Natural killer cell (primary cell): ENCODE measurements at places on chromosomes 4 and X. TPM values are rescaled to one million over a fixed set of nuclear protein-coding genes. Genes with fewer than 3 reads are reported as not detected.

DNA sequence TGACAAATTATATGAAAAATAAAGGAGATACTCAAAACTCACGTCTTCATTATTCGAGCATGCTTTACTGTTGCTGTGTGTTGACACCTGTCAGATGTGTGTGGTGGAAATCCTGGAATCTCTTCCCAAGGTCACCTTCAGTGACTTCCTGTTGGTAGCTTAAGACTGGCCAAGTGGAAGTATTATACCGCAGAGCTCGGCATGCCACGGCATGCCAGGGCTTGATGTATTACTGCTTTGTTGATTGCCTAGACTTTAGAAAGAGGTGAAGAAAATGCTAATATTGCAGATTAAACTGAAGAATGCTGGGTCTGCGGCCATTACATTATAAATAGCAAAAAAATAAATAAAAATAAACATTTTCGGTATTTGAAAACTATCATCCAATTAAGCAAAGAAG lies 4.6 kb downstream of the TREX2 start:
- no peak for DNase-seq

DNA sequence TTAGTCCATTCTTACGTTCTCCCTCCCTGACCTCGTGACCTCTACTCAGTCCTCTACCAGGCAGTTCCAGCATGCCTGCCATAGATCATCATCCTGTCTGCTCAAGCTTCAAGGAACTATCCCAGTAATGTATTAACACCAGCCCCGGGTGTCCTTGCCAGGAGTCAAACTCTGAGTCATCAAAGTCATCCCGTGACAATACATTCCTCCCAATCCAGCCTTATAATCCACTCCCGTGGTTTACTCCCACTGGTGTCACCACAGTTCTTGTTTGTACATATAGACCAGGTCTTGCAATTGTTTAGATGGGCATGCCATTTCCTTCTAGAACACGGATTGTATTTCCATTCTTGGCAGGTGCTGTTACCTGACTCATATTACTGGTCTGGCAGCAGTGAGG lies 68.7 kb upstream of the TAB3 start:
- no peak for DNase-seq

DNA sequence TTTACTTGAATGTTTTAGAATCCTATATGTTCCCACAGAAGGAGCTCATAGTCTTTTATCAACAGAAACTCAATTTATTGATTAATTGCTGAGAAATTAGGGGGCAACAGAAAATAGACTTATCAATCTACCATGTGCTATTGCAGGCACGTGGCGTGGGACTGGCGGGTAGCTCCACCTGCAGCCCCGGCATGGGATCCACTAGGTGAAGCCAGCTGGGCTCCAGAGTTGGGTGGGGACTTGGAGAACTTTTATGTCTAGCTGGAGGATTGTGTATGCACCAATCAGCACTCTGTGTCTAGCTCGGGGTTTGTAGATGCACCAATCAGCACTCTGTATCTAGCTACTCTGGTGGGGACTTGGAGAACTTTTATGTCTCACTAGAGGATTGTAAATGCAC lies 3.3 kb upstream of the OCIAD1 start:
- no peak for DNase-seq

DNA sequence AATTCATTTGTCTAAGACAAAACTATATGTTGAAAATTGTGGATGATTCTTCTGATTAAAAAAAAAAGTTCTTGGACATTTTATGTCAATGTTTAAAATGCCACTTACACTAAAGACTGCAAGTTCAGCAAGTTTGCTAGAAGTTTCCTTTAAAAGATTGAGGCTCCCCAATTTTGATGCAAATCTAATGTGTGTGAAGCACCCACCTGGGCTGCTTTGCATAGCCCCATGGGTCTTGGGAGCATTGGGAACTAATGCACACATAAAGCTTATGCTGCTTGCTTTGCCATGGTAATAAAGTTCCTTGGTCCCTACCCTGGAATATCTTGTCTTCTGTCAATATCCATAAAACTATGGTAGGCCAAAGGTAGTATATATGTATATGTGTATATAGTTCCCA lies 725.9 kb upstream of the GRID2 start:
- DNase-seq = no peak

DNA sequence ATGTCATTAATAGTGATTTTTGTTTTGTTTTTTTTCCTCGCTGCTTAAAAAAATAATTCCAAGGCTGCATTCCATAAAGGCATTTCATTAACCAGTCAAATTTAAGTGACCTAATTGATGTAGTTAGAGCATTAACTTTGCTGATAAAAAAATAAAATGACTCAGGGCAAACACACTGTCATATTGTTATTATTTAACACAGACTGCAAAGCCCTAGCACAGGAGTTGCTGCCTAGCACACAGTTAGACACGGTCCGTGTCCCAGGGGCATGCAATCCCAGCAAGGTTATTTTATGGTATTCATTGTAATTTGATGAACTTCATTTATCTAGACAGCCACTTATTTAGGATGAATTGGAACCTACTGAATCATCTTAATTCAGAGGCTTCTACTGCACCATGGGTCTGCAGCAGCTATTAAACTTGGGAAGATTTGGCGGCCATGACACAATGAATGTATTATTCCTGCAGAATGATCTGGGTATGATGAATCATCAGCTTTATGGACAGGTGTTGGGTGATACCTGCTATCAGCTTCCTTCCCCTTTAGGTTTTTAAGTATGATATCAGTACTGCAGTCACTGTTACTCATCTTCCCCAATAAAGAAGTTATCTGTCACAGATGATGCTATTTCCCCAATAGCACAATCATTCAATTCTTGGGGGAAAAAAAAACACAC lies 182.7 kb downstream of the PPARGC1A start:
- no peak for DNase-seq

DNA sequence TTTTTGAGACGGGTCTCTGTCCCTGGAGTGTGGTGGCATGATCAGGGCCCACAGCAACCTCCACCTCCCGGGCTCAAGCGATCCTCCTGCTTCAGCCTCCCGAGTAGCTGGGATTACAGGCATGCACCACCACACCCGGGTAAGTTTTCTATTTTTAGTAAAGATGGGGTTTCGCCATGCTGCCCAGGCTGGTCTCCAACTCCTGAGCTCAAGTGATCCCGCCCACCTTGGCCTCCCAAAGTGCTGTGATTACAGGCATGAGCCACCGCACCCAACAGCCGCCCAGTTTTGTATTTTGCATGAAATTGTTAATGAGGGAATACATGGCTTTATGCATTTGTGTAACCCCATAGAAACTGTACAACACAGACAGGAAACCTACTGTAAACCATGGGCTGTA lies 2.8 kb upstream of the ARHGAP4 start:
- DNase-seq = no peak

GRCh38 chrX:152725409-152725808 lies 8.1 kb downstream of the CSAG1 start:
- DNase-seq = no peak

GRCh38 chr4:25842229-25842845 lies 20.5 kb downstream of the SEL1L3 start:
- DNase-seq = no peak

DNA sequence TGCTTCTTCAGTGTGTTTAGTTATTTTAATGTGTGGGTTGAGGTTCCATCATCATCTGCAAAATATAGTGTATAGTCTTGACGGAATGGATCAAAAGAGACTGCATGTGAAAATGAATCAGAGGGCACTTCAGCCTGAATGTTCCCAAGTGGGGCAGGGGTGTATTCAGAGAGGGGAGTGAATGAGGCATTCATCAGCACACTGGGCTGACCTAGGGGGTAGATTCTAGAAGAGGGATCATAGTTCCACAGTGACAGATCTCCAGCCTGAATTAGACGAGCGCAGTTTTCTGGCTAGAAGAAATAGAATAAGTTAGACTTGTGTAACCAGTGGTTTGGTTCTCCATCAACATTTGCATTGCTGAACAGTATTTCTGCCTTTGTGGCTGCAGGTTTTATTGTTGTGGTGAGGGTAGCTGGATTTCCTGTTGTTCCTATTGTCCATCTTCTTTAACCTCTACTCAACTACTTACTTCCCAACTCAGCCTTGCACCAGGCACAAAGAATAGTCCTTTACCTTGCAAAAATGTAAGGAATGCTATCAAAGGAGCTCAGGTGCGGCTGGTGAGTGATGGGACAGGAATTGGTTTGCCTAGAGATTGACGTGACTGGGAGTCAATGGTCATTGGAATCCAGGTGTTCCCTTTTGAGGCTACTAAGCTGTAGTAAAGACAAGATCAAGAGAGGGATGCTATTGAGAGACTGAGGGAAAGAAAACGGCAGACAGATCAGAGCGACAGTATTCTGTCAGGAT lies 50.9 kb downstream of the NAP1L5 start:
- DNase-seq = no peak

DNA sequence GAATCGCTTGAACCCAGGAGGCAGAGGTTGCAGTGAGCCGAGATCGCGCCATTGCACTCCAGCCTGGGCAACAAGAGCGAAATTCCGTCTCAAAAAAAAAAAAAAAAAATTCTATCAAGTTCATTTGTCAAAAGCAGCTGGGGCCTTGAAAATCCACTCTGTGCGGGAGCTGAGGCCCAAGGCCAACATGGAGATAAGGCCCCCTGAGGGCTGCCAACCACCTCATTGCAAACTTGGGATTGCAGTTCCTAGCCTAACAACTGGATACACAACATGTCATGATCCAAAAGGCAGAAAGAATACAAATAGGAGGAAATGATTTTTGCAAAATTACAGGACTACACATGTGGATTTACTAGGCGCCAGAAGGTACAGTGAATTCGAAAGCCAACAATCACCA lies 22.5 kb upstream of the PRDX4 start:
- no peak for DNase-seq

GRCh38 chr4:76011700-76012387 lies 4.5 kb upstream of the CXCL9 start:
- DNase-seq = no peak

DNA sequence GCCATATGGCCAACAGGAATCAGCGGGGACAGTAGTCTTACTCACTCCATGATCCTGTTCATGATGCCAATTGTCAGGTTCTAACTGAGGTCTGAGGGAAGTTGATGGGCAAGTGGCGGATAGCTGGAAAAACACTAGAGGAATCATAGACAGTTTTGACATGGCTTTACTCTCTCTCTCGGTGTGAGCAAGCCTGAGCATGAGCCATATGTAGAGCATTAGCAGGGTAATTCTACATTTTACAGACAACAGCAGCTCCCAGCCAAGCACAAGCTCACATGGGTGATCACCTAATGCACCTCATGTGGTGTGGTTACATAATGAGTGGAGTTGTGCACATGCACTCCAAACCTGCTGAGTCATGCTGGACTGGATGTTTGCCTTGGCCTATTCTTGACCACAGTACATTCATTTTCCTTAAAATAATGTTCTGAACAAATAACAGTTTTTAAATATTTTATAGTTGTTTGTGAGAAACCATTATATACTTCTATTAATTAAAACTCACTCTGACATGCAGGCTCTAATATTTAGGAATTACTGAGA lies 429.2 kb downstream of the GPAT3 start:
- no peak for DNase-seq

- peak; percentile 40 for DNase-seq
Measured at GRCh38 chrX:15107367-15107988, 162.4 kb downstream of the ASB9 start.

- no peak for DNase-seq
Measured at GRCh38 chrX:8647176-8647575, 84.8 kb downstream of the ANOS1 start.

- DNase-seq = no peak
Measured at GRCh38 chr4:17877661-17878060, 66.9 kb downstream of the NCAPG start.

- no peak for DNase-seq
Measured at GRCh38 chr4:102809190-102809589, 18.2 kb downstream of the UBE2D3 start.

DNA sequence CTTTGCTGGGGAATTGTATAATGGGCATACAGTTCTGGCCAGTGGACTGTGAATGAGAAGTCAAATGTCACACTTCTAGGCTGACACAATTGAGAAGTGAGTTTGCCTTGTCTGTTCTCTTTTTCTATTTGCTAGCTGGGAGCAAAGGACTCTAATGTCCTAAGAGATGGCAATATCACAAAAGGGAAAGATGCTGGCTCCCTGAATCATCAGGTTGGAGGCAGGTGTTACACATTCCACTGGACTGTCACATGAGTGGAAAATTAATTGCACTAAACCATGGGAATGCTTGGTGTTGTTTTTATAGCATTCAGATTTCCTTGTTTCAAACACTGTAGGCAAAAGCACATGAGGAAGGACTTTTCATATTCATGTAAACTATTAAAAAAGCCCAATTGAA lies 388.3 kb downstream of the ADAM29 start:
- DNase-seq = no peak

- DNase-seq = no peak
Measured at GRCh38 chr4:155187989-155188388, 20.4 kb upstream of the NPY2R start.

DNA sequence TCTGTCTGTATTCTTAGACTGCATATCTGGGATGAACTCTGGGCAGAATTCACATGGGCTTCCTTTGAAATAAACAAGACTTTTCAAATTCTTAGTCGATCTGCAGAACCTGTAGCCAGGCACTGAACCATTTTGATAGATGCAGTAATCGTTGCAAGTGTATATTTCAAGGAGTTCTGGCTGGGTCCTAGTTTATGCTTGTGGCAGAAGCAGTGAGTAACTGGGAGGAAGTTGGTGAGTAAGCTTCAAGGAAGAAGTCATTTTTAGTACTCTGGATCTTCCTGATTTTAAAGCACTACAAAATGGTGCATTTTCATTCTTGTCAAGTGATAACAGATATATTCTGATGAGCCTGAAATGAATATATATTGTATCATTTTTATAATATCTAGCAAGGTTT lies 9.5 kb downstream of the HPRT1 start:
- no peak for DNase-seq

GRCh38 chrX:108456971-108457477 lies 17.4 kb downstream of the COL4A5 start:
- DNase-seq = no peak

DNA sequence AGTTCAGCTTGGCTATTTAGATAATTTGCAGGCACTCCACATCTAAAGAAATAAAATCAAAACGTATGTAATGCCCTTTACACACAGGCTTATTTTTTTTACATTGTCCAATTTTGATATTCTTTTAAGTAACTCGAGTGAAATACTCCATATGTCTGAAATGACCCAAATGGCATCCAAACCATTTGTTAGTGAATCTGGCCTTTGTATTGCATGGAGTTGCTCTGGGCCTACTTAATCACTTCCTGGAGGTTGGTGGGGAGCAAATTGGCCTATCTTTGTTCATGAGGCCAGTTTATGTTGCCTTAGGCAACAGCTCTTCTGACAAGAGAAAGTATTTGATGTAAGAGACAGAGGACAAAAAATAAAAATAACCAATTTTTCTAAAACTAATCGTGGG lies 47.6 kb upstream of the TMEM131L start:
- DNase-seq = no peak

Gene CLDN34
- not detected for total RNA-seq

Gene SYN1
- total RNA-seq = not detected

Gene SLC6A8
- total RNA-seq = 0.77 TPM

Gene DMRTC1B
- 0.91 TPM for total RNA-seq

Gene SPANXA2
- not detected for total RNA-seq

Gene GPR119
- total RNA-seq = not detected

Gene USP38
- 35.6 TPM for total RNA-seq

Gene KIAA1210
- total RNA-seq = not detected
